ENCODE measurements at places on chromosomes 1 and 21. TPM values are rescaled to one million over a fixed set of nuclear protein-coding genes. Genes with fewer than 3 reads are reported as not detected.

GRCh38 chr1:218499011-218499691 lies 154.0 kb downstream of the TGFB2 start:
- DNase-seq: no peak

- DNase-seq: no peak
Observed at GRCh38 chr1:158810311-158810710, 20.8 kb upstream of the MNDA start.

The STMN1 gene
- 52.6 TPM for total RNA-seq

The FCRL6 gene
- not detected for total RNA-seq

- no peak for DNase-seq
Observed at GRCh38 chr1:109114342-109114674, 393 bp downstream of the ELAPOR1 start.

DNA sequence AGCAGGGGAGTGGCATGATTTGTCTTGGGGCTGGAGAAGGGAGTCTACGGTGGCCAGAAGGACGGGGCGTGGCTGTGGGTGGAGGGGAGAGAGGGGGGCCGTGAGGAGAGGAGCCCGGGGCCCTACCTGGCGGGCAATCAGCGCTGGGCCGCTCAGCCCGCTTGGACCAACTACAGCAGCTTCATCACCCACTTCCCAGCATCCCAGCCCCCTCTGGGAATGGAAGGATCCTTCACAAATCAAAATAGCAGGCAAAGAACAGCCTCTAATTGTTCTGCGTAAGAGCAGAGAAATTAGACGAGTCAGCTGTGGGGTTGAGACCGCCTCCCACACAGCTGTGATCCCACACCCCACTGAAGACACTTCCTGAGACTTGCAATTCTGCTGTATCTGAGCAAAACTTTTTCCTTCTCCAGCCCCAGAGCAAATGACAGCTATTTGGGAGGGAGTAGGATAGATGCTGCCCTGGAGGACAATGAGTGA lies 43.5 kb downstream of the OPRD1 start:
- no peak for DNase-seq

DNA sequence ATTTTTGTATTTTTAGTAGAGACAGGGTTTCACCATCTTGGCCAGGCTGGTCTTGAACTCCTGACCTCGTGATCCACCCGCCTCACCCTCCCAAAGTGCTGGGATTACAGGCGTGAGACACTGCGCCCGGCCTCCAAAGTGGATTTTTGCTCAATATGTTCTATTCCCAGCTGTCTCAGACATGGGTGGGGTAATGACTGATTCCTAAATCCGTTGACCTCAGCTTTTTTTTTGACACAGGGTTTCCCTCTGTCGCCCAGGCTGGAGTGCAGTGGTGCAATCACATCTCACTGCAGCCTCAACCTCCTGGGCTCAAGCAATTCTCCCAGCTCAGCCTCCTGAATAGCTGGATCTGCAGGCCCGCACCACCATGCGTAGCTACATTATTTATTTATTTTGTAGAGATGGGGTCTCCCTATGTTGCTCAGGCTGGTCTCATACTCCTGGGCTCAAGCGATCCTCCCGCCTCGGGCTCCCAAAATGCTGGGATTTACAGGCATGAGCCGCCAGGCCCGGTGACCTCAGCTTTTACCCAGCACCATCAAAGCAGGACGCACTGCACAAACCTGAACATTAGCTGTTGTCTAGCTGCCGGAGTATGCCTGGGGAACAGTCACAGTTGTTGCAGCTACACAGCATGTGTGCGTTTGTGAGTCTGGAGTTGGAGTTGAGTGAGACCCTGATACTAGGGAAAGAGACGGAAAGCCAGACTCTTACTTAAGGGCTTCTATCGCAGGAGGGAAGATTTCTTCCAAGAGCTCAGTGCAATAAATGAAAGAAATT lies 43.7 kb upstream of the PSEN2 start:
- no peak for DNase-seq

DNA sequence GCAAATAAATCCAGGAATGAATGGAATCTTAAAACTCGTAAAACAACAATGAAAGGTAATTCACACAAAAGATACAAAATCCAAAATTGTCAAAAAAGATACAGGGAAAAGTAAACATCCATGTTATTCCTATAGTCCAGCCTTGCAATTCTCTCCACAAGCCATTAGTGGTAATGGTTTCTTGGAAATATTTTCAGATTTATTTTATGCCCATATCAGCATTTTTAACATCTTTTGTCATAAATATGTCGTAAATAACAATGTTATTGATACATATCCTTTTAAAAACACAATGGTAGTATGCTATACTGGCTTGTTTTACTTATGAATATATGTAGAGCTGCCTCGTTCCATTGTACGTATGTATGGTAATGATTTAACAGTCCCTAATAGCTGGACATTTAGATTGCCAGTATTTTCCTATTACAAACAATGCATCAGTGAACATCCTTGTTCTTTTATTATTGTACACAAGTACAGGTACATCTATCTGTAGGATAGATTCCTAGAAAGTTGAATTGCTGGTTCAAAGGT lies 30.6 kb downstream of the DNTTIP2 start:
- no peak for DNase-seq

DNA sequence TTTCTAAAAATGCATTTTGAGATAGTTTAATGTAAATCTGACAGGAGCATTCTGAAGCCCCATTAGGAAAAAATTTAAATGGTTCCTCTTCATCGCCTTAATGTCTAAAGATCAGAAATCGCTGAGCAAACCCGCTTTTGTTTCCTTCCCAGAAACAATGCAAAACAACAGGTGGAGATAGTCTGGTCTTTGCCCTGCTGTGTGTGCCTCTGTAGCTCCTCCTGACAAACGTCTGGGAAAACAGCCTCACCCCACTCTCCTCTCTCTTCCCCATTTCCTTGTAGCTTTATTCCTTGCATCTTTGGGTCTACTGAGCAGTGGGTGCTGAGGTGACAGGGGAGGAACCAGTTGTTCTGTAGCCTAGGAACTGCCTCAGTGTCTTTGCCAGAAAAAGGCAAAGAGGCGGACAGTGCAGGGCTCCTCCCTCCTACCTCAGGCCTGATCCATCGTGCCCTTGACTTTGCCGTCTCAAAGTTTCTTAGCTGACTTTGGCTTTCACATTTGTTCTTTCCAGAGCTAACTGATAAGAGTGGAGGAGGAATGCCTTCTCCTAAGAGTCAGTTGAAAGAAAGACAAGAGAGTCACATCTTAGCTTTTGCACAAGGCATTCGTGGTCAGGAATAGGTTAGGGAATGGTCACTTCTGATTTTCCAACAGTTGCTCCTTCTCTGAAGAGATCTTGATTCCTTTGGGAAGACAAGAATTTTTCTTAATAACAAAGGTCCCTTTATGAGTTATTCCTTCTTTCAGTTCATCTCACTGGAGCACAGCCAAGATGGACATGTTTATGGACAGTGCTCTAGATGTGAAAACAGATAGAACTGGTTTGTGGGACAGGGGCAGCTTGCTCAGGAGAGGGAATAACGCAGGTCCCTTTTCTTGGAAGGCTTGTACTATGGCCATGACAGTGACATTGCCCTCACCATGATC lies 24.9 kb downstream of the SYT11 start:
- DNase-seq: no peak

The RNU1-3 gene
- 3,977 TPM for total RNA-seq

The SYNC gene
- 16.4 TPM for total RNA-seq

DNA sequence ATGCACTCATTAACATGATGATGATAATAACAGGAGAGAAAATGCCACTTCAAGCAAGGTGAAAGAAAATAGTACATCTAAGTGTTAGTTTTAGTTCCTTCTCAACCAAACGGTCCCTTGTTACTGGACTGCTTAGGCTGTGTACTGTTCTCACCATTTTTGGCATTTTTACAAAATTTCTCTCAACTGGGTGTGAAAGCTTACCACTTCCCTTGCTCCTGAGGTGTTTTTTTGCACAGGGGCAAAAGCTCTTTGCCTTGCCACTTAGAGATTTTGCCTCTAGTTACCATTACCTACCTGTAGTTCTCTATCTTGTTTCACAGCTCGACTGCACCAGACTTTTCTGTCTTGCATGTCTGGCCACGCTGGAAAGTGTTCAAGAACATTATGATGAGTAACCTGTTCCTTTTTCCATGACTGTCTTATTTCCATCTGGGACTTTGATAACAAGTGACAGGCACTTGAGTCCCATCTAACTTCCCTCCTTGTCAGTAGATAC lies 10.7 kb downstream of the NEK7 start:
- DNase-seq: no peak

GRCh38 chr1:38071312-38072256 lies 25.0 kb upstream of the POU3F1 start:
- no peak for DNase-seq

DNA sequence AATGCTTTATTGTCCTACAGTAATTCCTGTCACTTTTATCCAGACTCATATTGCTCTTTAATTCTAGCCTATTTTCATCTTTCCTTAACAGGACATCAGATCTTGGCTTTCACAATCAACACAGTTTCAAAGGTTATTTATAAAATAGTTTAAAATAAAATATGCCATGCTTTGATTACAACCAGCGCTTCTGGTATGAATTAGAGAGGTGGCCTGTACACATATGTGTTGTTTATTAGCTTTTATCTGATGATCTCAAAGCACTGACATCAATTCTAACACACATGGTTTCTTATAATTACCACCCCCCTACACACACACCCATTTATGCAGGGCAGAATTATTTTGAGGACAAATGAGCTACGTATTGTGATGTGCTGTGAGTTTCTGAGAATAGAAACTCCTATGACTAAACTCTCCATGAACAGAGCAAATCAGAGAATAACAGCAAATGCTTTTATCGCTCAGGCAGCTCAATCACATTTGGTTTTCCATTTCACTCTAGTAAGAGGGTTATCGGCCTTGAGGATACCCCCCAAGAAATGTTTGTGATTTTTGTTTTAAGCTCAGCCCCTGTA lies 18.0 kb downstream of the CD247 start:
- DNase-seq: no peak

The KCNE1 gene
- total RNA-seq: 0.59 TPM

Measured in left colon (tissue), 2 donors.